ENCODE measurements at places on chromosomes 5 and 9. TPM values are rescaled to one million over a fixed set of nuclear protein-coding genes. Genes with fewer than 3 reads are reported as not detected.

DNA sequence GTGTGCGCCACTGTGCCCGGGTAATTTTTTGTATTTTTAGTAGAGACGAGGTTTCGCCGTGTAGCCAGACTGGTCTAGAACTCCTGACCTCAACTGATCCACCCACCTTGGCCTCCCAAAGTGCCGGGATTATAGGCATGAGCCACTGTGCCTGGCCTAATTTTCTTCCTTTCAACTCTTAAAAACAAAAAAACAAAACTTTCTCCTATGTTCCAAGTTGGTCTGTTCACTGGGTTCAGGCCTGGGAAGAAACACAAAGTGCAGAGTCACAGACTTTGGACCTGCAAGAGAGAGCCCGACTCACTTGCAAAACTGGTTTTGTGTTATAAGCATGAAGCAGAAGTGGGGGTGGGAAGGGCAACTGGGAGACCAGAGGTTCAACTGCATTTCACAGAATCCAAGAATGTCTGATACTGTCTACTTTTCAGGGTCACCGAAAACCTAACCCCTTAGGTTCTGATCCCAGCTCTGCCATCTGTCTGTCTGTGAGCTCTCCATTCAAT lies 5.2 kb upstream of the HDHD3 start:
- DNase-seq = no peak

- DNase-seq = no peak
These were observed 75.7 kb downstream of the ZNF608 start for GRCh38 chr5:124670722-124671184.

The C5orf52 gene
- total RNA-seq = 0.42 TPM

The TYRP1 gene
- total RNA-seq = not detected

DNA sequence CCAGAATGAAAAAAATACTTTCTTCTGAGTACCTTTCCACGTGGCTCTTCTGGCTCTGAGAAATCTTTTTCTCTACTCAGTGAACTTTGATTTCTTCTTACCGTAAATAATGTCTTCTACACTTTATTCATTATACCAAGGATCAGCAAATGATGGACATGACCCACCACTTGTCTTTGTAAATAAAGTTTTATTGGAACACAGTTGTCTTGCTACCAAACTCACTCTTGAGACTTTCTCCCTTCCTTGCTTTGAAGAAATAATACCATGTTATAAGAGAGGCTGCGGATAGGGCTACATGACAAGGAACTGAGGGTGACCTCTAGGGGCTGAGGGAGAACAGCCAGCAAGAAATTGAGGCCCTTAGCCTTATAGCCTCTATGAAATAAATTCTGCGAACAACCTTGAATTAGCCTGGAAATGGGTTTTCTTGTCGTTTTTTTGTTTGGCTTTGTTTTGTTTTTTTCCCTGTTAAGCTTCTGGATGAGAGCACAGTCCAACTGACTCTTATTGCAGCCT lies 212.5 kb downstream of the COMMD10 start:
- no peak for DNase-seq

The SPAG8 gene
- total RNA-seq = 0.21 TPM

- DNase-seq = no peak
These were observed 106.3 kb downstream of the UGCG start for GRCh38 chr9:112002847-112003457.

GRCh38 chr5:67793418-67793817 lies 422.1 kb upstream of the PIK3R1 start:
- DNase-seq = no peak

DNA sequence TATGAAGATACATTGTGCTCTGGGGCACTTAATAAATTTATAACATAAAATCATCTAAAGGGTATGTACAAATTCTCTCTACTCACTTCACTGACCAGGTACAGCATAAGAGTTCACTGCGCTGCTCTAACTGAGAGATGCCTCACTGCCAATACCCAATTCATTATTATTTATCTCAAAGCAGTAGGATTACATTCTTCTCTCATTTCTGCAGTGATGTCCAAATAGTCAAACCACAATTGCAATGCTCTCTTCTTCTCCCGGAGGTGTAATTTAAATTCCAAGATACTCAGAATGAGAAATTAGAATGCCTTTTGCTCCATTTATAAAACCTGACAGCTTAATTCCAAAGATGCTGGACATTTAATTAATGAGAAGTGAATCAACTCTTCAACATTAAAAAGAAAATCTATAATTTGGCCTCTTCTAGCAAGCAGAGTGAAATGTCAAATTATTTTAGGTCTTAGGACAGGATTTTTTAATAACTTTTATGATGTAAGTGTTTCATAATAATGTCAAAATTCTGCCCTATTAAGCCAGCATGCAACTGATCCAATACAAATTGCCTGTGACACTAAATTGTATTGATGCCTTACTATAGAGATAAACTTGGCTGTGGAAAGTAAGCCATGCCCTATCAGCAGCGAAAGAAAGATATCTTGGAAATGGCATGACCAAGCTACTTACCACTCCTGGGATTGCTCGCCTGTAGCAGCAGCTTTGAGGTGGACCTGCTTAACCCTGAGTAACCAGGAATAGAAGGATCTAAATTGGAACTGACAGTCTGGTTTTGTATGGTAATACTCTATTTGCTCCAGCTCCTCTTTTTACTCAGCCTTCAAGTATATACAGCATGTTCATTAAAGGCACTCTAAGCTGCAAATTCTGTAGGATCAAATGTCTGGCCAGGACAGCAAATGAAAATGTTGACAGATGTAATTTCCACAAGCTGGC lies 374.2 kb upstream of the TYRP1 start:
- no peak for DNase-seq

GRCh38 chr5:16066320-16066719 lies 113.3 kb downstream of the MARCHF11 start:
- DNase-seq = no peak

The SLC6A18 gene
- not detected for total RNA-seq

GRCh38 chr5:5437227-5438172 lies 15.0 kb downstream of the ICE1 start:
- DNase-seq = peak; percentile 33

All from activated CD4-positive, alpha-beta T cell treated with anti-CD3 and anti-CD28 coated beads, Interleukin-2, amount 10 ng/mL, durations not matched to agents 24 days and 14 days (primary cell).